ENCODE measurements at places on chromosomes 11 and 22.

DNA sequence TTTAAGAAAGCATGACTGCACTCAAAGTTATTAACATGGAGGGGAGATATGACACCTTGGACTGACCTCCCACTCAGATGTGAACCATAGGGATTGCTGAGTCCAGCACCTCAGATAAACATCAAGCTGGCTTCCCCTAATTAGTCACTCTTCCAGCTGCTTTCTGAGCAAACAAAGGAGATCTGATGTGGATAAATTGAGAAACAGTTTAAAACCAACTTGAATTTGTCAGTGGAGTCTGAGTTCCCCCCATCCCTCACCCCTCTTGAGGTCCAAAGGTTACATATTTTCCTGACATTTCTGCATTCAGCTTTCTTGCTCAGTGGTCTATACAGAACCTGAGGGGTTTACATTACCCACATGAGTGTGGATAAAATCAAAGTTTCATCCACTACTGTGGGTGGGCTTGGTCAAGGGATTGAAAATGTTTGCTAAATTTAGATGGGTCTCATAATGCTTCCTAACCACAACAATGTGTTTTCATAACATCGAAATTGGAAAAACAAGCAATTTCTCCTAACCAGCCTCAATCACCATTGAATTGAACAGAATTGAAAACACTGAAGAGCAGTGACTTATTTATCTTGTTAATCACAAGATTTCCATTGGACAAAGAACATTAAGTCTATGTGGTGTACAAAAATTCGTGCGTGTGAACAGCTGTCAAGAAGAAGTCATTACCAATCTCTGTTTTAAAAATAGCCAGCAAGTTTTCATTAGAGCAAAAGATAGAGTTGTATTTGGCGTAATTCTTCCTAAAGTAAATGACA lies 292.3 kb downstream of the METTL15 start:
- no peak for DNase-seq

GRCh38 chr11:111718859-111719258 lies 47.3 kb downstream of the PPP2R1B start:
- DNase-seq: no peak

DNA sequence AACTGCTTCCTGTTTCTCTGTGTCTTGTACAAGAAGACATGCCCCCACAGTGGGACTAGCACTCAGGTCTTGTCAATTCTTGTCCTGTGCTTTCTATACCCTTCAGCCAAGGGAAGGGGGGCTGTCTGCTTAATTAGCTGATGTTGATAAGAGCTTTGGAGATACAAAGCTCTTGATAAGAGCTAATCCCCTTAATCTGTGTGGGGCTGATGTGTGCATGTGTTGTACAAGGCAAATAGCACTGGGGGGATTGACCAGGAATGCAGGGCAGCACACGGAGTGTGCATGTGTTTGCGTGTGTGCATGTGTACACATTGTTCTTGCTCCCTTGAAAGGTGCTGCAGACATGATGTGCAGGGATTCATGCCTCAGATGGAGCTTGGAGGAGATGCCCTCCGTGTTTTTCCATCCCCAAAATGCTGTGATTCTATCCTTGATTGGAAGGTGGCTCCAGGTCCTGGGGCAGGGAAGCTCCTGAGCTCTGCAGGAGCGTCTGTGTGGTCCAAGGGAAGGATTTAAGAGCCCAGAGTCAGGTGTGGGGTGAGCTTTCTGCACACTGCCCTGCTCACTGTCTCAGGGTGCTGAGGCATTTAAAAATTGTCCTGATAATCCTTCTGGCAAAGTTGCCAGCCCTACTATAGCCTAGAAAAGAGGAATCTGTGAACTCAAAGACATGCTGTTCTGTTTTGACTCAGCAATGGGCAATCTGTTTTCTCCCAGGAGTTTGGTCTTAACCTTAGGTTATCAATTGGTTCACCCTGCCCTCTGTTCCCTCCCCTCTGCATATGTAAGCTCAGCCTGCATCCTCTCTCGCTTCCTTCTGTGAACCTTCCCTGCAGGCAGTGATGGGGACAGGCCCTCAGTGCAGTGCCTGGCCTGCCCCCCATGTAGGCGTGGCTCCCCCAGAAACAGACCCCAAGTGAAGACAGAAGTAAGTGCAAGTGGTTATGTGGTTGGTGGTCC lies 102.0 kb downstream of the GRIK4 start:
- DNase-seq: no peak

- no peak for DNase-seq
These were observed 21.0 kb downstream of the NNMT start for GRCh38 chr11:114316980-114317786.

DNA sequence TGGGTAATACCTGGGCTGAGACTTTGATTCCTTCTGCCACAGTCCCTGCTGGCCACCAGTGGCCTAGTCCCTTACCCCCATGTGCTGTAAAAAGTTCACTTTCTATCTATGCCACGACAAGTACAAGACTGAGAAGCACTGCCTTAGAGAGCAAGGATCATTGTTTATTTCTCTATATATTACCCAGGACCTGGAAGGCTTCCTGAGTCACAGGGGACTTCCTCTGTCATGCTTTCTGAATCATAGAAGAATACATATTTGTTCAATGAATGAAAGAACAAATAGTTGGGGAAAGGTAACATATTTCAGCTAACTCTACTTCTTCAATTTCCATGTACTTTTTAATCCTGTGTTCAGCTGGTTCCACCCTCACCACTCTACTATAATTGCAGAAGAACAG lies 5.5 kb upstream of the SYT9 start:
- no peak for DNase-seq

GRCh38 chr22:33803371-33804282 lies 116.6 kb downstream of the LARGE1 start:
- DNase-seq: no peak

DNA sequence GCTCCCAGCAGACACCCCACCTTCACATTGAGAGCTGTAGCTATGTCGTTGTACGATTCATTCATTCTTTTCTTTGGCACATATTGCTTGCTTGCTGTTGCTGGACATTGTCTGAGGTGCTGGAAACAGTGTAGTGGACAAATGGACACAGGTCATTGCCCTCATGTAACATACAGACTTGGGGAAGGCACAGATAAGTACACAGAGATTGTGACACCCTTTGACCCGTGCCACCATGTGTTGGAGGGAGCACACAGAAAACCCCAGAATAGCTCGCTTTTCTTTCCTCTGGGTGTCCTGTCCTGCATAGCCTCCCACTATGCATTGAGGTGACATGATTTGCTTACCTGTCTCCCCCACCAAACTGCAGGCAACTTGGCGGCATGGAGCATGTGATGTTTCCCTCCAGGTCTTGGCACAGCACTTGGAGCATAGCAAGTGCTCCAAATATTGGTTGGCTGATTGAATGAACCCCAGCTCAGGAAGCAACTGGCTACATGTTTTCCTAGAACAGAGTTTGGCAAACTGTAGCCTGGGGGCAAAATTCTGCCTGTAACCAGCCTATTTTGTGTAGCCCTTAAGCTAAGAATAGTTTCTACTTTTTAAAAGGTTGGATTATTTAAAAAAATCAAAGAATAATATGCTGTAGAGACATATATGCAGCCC lies 30.9 kb upstream of the NECTIN1 start:
- DNase-seq: no peak

DNA sequence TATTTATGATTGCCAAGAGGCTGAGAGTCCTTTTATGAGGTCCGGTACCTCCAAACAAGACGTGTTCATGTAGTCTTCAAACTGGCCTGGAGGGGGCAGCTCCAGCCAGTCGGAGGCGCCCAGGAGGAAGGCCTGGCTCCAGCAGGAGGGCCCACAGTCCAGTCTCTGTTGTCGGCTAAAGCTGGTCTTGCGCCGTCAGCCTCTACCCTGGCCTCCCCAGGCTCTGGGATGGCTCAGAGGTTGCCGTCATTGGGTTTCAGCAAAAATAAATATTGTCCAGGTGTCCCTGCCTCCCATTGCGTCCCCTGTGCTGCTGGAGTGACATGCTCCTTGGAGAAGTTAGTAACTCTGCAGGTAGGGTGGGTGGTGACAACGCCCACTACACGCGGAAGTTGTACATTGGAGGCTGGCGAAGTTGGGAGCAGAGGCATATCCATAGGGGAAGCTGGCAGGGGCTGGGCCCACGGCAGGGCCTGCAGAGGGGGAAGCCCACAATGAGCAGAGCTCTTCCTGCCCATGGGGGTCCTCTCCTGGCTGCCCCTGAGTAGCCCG lies 1.0 kb upstream of the SLC25A1 start:
- DNase-seq: peak; percentile 34

DNA sequence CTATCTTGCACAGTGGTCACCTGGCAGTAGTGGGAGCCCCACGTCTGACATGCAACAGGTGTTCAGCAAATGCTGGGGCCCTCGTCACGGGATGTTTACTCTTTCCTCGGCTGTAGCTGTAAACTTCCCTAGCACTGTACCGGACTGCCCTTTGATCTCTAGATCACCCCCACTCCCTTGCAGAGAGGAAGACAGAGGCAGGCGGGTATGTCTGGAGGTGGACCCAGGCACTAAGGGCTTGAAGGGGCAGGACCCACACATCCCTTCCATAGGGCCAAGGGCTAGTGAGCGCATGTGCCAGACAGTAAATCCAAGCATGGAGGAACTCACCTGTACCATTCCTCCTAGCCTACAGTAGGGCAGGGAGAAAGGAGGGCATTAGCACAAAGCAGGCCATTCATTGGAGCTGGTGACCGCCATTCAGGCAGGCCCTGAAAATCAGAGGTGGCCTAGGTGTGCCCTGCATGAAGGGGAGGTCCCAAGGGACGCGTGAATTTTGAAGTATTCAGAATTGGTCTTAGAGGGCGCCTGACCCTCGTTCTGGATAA lies 1.9 kb upstream of the SMTN start:
- DNase-seq: no peak

- DNase-seq: no peak
These were observed 9.7 kb downstream of the MMP3 start for GRCh38 chr11:102833731-102834130.

DNA sequence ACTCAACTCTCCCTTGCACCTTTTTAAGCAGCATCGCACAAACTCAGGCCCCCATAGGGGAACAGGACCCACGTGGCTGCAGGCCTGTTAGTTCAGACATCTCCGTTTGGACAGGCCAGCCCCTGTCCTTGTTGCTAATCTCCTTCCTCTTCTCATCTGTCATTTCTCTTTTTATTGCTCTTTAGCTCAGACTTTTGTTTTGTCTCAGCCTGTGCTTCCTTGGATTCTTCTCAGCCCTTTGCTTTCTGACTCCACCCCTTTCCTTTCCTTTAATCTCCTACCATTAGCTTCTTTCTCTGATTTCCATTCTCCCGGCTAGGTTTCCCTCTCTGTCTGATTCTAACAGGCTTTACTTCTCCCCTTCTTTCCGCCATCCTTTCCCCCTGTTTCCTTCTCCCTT lies 68.7 kb downstream of the SCN3B start:
- DNase-seq: no peak

GRCh38 chr11:26974069-26974783 lies 19.7 kb upstream of the FIBIN start:
- DNase-seq: peak; percentile 52

DNA sequence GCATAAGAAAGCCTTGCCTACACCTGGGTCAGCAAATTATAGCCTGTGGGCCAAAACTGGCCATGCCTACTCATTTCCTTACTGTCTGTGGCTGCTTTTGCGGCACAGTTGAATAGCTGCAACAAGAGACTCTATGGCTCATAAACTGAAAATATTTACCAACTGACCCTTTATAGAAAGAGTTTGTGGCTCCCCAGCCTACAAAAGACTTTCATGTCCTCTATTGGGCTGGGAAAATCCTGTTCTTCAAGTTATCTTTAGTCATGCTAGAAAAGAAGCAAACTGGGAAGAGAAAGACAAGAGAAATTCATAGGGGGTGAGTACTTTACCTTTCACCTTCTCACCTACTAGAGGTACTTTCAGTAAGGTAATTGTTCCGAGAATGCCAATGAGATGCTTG lies 175.1 kb downstream of the SWAP70 start:
- no peak for DNase-seq

GRCh38 chr11:127616158-127616557 lies 615.6 kb upstream of the KIRREL3 start:
- DNase-seq: no peak

- no peak for DNase-seq
These were observed 55.0 kb downstream of the ARHGAP42 start for GRCh38 chr11:100741866-100742625.

- no peak for DNase-seq
These were observed 28.3 kb downstream of the EFCAB6 start for GRCh38 chr22:43783777-43784176.

GRCh38 chr22:24108073-24108472 lies 73.2 kb upstream of the SUSD2 start:
- no peak for DNase-seq

DNA sequence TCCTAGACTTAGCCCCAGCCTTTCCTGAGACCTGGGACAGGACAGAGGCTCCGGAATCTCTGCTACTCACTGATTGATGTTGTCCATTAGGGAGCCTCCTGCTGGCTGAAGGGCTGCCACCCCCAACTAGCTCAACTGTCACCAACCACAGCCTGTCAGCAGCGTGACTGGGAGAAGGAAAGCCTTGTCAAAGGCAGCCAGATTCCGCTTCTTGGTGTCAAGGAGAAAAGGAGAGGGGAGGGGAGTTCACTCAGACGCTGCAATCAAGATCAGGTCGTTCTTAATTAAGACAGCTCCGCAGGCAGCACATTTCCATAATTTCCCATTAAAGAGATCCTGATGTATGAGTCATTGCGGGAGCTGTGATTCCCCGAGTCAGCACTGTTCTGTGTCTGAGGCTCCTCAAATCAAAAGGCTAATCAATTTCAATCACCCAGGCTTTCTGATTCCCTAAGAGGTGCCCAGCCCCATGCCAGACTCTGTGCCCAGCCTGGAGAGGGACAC lies 152.8 kb upstream of the ZBED5 start:
- DNase-seq: no peak

DNA sequence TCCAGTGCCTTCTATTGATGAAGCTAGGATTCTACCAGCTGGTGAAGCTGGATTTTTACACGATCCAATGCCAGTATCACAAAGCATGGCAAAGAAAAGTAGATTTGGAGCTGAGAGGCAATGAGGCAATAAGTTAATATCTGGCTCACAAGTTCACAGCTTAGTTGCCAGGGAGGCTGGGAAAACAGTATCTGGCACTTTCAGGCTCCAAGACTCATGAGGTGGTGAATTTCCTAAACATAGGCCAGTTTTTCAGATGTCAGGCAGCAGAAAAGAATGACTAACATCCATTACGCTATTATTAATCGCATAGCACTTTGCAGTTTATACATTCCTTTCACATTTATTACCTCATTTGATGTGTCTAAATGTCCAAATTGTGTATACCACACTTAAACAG lies 122.7 kb downstream of the GRIA4 start:
- DNase-seq: no peak
